ENCODE measurements at places on chromosomes 1 and 21.

- DNase-seq: peak; percentile 82
These were observed at the start of gene EXO5 for GRCh38 chr1:40508375-40509341. Gene EXO5 (plus strand): TSS chr1:40508767. CDS start chr1:40514545, 5,778 bp downstream.

GRCh38 chr21:43727519-43728153, 8.7 kb downstream of the PDXK start:
- no peak for DNase-seq

- DNase-seq: peak; percentile 16
These were observed 293.3 kb upstream of the RUNX1 start for GRCh38 chr21:35342440-35342839.

DNA sequence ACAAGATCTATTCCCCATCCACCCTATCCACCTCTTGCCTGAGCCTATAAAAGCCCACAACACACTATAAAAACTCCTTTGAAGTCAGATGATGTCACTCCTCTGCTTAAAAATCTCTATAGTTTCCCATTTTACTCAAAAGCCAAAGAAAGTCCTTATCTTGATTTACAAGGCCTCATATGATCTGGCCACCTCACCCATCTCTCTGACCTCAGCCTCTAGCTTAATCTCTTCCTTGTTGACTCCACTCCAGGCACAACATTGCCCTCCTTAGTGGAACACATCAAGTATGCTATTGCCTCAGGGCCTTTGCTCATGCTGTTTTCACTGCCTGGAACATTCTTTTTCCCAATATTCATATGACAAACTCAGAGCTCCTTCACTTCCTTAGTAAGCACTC, 33.3 kb downstream of the ZNF281 start:
- DNase-seq: no peak

- DNase-seq: no peak
These were observed 60.7 kb downstream of the CDC14A start for GRCh38 chr1:100413035-100413434.

DNA sequence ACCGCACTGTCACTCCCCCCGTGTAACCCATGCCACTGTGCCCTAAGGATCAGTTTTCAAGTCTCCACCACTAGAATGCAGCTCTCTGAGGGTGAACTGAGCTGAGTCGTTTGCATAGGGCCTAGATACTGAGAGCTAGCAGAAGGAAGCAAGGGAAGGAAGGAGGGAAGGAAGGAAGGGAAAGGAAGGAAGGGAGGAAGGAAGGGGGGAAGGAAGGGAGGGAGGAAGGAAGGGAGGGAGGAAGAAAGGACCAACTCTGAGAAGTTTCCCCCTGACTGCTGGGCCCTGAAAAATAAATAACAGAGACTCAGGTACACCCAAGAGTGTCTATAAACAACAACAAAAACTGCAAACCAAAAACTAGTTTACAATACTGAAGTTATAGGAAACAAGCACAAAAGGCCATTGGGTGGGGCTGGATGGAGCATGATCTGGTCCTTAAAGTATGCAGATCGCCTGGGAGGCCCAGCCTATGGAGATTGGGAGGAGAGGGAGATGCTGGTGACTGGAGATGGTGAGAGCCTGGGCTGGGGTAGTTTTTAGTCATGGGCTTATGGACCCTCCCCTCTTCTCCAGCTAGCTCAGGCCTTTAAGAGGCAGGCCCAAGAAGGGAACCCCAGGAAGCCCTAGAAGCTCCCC, 1.7 kb upstream of the MRPS15 start:
- no peak for DNase-seq

GRCh38 chr1:77538956-77539518, 143.4 kb downstream of the ZZZ3 start:
- DNase-seq: no peak

DNA sequence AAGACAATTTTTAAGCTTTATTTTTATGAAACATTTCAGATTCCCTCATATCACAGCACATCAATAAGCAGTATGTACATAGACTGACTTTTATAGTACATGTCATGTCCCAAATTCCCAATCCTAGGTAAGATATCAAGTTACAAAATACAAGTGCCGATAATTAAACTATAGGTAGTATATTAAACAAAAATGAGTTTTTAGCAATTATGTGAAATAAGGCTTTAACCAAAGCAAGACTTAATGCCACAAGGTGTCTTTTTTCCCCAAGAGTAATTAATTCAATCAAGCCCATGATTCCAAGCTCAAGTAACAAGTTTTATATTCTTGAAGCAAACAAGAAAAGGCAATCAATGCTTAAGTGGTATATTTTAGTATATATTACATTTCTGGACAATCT, 4.9 kb downstream of the EXOC8 start:
- no peak for DNase-seq

- DNase-seq: no peak
These were observed 26.8 kb downstream of the MAP7D1 start for GRCh38 chr1:36182734-36183133.

- DNase-seq: no peak
These were observed 47.8 kb downstream of the UMODL1 start for GRCh38 chr21:42118901-42119300.
